ENCODE measurements at places on chromosomes 12 and 14. TPM values are rescaled to one million over a fixed set of nuclear protein-coding genes. Genes with fewer than 3 reads are reported as not detected.

The SCNN1A gene
- 1.7 TPM for total RNA-seq

GRCh38 chr14:57009585-57010515, 199.6 kb upstream of the OTX2 start:
- no peak for DNase-seq

DNA sequence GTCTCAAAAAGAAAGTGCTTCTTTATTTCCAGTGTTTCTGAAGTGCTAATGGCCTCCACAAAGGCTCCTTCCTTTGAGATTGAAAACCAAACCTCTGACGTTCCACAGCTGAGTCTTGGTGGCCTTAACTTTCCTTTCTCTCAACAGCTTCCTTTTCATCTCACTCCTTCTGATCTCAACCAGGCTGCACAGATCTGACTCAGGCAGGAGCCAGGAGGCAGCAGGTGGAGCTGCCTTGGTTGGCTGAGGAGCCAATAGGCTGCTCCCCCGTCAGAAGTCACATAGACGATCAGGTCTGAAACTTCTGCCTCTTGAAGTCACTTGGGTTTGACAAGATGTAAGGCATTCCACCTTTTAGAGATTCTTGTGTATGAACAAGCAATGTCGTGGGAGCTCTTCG, 9.1 kb upstream of the KCNA5 start:
- no peak for DNase-seq

DNA sequence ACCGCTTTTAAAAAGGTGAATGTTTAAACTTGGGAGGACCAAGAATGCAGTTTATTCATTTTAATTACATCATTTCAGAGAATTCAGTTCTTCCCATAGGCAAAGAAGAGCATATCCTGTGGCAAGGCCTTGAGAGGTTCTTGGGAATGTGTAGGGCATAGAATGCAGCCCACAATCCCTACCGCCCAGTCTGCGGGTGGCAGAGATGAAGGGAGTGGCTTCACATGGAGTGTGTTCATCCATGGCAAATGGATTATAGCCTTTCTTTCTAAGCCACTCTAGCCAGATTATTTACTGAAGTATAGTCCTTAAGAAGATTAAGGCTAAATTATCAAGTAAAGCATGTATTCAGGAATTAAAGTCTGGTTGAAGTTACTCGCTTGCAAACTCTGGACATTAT, 97.4 kb downstream of the TSPAN8 start:
- DNase-seq = no peak

DNA sequence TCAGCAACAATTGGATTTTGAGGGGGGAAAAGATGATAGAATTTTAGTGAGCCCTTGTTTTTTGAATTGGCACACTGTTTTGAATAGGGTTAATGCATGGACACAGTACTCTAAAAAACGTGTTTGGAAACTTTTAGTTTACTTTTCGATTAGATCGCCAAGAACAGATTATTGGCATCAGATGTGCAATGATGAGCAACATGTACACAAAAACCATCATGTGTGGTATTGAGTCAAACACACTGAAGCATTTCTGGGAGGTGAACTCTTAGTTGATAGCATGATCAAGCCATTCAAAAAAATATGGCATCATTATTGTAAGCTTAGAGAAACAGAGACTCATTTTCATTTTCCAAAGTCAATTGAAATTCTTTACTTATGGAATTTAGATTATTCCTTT, 329.2 kb downstream of the ADAMTS20 start:
- DNase-seq = no peak
